ENCODE measurements at places on chromosomes 6 and 20.

GRCh38 chr6:52245425-52245824 lies 1.1 kb upstream of the IL17F start:
- no peak for DNase-seq

DNA sequence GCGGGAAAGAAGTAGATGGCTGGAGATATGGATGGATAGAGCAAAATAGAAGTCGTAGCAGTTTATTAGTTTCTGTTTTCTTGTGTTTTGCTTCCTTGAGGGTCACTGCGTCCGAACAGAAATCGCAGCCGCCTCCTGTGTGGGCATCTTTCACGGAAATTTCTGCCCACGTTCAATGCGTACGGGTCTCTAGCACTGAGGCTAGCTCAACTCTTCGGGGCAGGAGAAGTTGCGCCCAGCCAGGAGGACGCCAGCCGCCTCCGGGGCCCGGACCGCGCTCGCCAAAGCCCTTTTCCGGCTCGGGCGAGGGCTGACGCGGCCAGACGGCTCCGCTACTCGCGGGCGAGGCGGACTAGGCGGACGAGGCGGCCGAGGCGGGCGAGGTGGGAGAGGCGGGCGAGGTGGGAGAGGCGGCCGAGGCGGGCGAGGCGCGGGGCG lies 814 bp downstream of the TFAP2B start:
- no peak for DNase-seq

DNA sequence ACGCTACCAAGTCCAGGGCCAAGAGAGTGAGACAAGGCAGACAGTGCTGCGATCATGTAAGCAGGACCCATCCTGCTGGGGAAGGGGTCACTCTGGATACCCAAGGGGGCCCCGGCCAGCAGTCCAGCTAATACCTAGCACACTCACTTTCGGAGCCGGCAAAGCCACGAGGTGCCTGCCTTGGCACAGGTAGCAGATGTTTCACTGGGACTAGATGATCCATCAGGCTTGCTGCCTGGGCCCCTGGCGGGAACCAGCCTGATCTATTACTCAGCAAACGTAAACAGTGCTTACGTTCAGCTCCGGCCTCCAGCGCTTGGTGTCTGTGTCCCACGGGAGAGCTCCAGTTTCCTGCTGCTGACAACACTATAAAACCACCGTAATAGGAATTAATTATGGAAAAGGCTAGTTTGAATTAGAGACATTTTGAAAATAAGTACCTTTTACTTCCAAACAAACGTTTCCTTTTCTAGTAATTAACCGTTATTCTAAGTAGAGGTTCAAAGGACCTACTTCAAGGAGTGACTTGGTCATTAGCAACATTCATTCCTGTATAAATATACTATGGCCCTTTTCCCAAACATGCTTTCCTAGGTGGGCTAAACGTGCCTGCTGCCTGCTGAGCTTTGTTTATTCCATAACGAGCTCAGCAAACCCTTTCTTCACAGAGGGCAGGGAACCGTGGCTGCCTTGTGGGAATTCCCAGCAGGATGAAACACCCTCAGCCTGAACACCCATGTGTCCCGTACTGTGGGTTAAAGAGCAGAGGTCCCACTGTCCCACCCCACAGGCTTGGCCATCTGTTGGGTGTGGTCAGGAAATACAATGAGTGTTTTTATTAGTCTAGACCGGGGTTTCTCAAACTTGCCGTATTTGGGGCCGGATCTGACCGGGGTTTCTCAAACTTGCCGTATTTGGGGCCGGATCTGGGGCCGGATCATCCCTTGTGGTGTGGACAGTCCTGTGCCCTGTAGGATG lies 18.4 kb downstream of the SLC22A23 start:
- DNase-seq, result no peak

DNA sequence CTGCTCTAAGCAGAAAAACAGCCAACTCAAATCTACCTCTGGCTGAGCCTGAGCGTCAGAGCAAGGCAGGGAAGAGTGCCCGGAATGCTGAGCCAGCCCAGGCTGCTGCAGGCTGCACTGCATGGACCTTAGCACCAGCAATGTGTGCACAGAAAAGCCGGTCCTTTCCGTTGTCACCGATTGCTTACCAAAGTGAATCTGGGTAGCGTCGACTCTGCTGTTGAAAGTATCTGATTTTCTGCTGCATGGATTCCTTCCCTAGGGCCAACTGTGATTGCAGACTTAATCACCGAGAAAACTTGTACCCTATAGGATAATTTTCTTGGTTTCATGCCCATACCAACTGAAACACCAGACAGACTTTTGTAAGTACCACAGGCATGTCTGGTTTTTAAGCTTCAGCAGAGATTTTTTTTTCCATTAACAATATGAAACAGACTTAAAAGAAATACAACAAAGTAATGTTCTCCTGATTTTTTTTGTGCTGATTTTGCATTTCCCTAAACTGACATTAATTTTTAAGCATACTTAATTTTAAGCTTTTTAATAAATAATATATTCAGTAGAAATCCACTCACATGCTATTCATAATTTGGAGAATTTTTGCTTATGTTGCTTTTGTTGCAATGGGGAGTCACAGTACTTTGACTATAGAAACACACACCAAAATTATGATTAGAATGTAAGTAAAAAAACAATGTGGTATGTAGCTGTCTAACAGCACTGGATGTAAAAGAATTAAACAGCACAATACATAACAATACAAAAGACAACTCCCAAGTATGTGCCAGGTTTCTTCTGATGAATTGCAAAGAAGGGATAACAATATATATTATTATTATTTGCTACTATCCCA lies 218.0 kb downstream of the THBS2 start:
- DNase-seq, result no peak

DNA sequence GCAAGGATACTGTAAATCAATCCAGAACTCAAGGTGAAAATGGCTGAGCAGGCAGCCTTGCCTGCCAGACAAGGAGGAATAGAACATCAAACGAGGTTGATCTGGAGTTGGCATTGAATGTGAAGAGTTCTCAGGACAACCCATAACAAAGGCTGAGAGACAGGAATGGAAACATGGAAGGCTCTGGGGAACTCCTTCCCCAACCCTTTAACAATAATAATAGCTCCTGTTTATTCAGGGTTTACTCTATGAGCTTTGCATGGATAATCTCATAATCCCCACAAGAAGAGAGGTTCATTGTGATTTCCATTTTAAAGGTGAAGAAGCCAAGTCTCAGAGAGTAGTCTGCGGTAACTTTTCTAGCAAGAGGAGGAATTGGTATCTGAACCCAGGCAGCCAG lies 151.7 kb downstream of the SOD2 start:
- DNase-seq, result no peak
